ENCODE measurements at places on chromosomes 6 and 20. TPM values are rescaled to one million over a fixed set of nuclear protein-coding genes. Genes with fewer than 3 reads are reported as not detected.

Gene GSTA2
- total RNA-seq: not detected

Gene PCMTD2
- total RNA-seq: 29.3 TPM

DNA sequence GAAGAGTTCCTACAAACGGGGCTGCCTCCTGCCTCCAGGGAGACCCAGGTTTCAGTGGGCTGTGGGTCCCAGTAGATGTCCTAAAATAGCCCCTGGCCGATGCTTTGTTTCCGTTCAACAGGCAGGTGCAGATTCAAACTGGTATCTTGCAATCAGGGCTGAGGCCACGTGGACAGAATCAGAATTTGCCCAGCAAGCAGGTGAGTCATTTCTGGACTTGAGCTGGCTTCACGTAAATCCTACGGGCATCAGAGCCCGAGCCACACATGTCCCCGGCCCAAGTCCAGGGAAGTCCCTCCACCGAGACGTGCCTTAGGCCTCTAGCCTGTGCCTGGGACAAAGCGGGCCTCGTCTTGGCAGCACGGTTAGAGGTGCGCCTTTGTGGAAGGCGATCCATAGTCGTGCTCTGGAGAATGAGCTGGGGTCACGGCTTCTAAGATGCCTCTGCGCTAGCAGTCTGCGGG, 101.6 kb upstream of the FRMD1 start:
- peak; percentile 11 for DNase-seq

DNA sequence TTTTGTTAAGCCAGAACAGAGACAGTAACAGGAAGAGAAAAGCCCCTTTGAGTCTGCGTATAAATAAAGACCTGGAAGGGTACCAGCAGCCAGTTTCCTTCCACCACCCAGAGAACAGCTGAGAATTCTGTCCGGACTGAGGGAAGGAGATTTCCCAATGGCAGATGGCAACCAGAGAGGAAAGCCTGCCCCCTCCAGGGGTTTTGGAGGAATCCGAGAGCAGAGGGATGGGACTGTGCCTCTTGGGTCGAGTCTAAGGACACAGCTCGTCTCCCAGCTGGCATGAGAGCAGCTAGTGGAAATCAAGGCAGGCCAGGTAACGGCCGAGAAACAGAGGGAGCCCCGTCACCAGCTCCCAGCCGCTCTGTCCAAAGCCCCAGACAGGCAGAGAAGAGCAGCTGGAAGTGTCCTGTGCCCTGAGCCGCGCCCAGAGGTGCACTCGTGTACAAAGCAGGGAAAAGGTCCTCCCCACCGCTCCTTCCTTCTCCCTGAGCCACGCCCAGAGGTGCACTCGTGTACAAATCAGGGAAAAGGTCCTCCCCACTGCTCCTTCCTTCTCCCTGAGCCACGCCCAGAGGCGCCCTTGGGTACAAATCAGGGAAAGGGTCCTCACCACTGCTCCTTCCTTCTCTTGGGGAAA, 134.0 kb upstream of the SNX9 start:
- DNase-seq: no peak

DNA sequence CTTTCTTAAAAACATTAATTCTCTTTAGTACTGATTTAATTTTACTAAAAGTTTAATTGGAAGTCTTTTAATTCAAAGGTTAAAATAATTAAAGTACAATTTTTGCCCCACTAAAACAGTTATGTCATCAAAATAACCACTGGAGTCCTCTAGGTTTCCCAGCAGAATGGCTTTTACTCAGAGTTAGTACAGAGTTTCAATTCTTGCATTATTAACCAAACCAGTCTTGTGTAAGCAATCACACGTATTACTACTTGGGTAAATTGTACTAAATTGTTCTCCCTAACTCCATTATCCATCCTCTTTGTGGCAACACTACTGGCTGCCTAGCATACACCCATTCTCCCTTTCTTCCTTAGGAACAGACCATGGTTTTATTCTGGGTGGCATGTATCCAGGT, 36.9 kb downstream of the CDK19 start:
- no peak for DNase-seq

DNA sequence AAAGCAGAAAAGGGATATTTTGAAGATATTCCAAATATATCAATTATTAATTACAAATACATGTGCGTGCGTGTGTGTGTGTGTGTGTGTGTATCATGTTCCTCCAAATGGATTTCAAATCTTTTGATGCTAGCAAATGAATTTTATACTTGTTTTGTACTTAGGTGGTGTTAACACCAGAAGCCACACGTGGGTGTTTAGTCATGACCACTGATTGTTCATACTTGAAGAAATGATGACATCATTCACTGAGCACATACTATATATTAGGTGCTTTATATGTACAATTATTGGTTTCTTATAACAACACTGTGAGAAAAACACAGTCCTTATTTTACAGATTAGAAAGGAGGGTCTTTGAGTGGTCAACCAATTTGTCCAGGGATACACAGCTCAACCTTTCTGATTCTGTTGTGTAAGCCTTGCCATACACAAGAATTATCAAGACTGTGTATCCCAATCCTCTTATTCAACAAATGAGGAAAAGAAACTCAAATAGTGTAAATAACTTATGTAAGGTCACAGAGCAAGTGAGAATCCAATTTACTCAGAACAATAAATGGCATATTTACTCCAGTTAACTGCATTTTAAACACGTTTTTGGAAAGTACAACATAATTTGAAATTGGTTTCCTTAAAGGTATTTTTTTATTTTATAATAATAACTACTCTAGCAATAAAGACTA, 88.5 kb downstream of the BCAS1 start:
- no peak for DNase-seq
